ENCODE measurements at places on chromosomes 11 and 22. TPM values are rescaled to one million over a fixed set of nuclear protein-coding genes. Genes with fewer than 3 reads are reported as not detected.
A peak's percentile ranks its signal among the peaks of the same experiment; 100 is the strongest.

DNA sequence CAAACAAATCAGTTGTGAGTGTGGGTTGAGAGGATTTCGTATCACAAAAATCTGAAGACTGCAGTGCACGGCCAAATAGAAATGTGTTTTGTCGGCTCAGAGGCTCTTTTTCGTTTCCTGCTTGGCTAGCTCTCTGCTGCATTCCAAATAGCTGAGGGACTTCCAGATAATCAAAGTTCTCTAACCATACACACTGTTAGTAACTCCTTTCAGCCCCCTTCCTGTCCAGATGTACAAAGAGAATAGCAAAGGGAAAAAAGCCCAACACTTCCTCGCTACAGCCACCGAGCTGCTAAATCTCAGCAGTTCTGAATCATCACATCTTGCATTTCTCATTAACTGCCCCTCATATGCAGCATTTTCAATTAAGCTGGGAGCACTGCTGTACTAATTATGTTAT, 203.1 kb downstream of the TENM4 start:
- H3K4me3 ChIP-seq: no peak overlapping the region
- H3K27ac ChIP-seq: no peak overlapping the region
- H3K36me3 ChIP-seq: no peaks in the 10 kb centered on the region
- DNase-seq: no peak
- no peaks in the 10 kb centered on the region for H3K27me3 ChIP-seq

The AGBL2 gene
- total RNA-seq: 1.7 TPM

The ROBO3 gene
- total RNA-seq: 49.5 TPM

The SC5D gene
- 25.6 TPM for total RNA-seq

The POU2AF1 gene
- total RNA-seq: 5.0 TPM

The TBX1 gene
- not detected for total RNA-seq

- H3K36me3 ChIP-seq: no peaks in the 10 kb centered on the region
- H3K4me3 ChIP-seq: no peak overlapping the region
- no peak overlapping the region for H3K27ac ChIP-seq
These were observed 449.6 kb downstream of the MIAT start for GRCh38 chr22:27106985-27107384.

GRCh38 chr11:96322775-96323641, 20.0 kb downstream of the MAML2 start:
- DNase-seq: no peak
- no peak overlapping the region for H3K4me3 ChIP-seq
- peaks cover 3% of the 10 kb centered on the region for H3K4me1 ChIP-seq
- no peak overlapping the region for H3K27ac ChIP-seq
- no peaks in the 10 kb centered on the region for H3K27me3 ChIP-seq
- no peaks in the 10 kb centered on the region for H3K36me3 ChIP-seq

The NAA40 gene
- 52.8 TPM for total RNA-seq

DNA sequence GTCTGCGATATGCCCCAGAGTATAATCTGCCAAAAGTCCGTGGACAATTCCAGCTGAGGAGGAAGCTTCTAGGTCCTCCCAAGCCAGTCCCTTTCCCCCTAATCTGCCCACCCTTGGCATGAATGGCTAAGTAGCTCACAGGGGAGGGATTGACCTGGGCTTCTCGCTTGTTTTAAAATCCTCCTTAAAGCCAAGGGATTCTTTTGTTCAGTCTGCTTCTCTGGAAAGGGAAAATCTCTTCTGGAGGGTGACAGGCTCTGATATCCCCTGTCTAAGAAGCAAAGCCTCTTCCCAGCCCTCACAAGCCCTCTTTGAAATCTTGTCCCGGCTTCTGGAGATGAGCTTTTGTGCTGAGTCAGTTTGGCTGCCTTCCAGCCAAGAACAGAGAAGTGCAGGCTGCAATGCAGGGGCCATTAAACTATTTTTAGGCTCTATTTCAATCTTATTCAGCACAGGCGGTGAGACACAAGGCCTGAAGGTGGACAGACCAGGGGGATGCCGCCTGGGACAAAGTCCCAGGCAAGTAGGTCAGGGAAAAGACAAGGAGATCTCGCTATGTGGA, 23.9 kb downstream of the NEFH start:
- no peak overlapping the region for H3K4me3 ChIP-seq
- peak; percentile 59 for DNase-seq
- H3K36me3 ChIP-seq: peaks cover 35% of the 10 kb centered on the region
- H3K27me3 ChIP-seq: no peaks in the 10 kb centered on the region
- H3K4me1 ChIP-seq: no peaks in the 10 kb centered on the region
- no peak overlapping the region for H3K27ac ChIP-seq

- no peaks in the 10 kb centered on the region for H3K27me3 ChIP-seq
- H3K27ac ChIP-seq: no peak overlapping the region
- H3K4me3 ChIP-seq: no peak overlapping the region
- H3K36me3 ChIP-seq: no peaks in the 10 kb centered on the region
These were observed 51.5 kb upstream of the FGF3 start for GRCh38 chr11:69870766-69871165.

DNA sequence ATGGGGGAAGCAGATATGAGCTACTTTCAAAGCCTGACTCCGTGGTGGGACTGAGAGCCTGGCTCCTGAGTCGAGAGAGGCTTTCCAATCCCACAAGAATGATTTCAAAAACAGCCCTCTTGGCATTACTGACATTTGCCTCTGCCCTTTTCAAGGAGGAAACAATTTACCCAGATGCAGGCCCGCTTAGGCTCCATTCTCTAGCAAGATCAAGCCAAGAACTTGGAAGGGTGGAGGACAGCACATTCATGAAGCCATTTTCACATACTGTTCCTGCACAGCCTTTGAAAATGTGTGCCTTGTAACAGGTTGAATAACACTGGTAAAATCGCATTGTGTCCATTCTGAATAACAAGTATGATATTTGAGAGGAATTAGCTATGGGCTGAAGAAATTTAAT, 58.2 kb upstream of the EED start:
- DNase-seq: no peak
- H3K27ac ChIP-seq: no peak overlapping the region
- H3K4me1 ChIP-seq: no peaks in the 10 kb centered on the region
- H3K36me3 ChIP-seq: no peaks in the 10 kb centered on the region
- H3K27me3 ChIP-seq: no peaks in the 10 kb centered on the region
- no peak overlapping the region for H3K4me3 ChIP-seq

DNA sequence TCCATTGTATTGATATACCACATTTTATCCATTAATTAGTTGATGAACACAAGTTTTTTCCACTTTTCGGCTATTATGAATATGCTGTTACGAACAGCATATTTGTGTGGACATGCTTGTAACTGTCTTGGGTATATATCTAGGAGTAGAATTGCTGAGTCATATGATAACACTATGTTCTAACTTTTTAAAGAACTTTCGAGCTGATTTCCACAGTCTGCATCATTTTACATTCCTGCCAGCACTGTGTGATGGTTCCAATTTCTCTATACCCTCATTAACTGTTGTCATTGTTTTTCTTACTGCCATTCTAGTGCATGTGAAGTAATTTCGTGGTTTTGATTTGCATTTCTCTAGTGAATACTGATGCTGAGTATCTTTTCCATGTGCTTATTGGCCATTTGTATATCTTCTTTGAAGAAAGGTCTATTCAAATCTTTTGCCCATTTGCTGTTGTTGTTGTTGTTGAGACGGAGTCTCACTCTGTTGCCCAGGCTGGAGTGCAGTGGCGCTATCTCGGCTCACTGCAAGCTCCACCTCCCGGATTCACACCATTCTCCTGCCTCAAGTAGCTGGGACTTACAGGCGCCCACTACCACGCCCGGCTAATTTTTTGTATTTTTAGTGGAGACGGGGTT, 7.4 kb upstream of the RCE1 start:
- no peak for DNase-seq
- no peak overlapping the region for H3K4me3 ChIP-seq

DNA sequence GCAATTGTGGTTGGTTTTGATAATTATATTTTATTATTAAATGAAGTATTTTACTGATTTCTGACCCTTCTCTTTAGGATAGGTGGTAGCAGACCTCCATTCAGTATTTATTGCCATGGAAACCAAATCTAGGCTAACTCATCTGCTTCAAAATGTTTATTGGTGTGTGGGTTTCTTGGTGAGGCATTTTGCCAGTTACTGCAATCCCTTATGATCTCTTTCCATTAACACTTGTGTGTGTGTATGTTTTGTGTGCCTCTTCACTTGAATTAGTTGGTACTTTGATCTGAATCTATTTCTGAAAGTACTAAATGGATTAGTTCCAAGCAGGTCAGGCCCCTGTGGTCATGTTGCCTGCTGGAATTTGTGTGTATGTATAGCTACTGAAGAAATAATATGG, 184.4 kb upstream of the C11orf87 start:
- H3K27me3 ChIP-seq: no peaks in the 10 kb centered on the region
- H3K27ac ChIP-seq: no peak overlapping the region
- no peak overlapping the region for H3K4me3 ChIP-seq
- DNase-seq: no peak

GRCh38 chr11:43925932-43926505, 16.4 kb upstream of the C11orf96 start:
- no peaks in the 10 kb centered on the region for H3K36me3 ChIP-seq
- H3K27me3 ChIP-seq: no peaks in the 10 kb centered on the region
- no peak overlapping the region for H3K4me3 ChIP-seq
- peak overlapping the region; percentile 85 for H3K27ac ChIP-seq
- no peaks in the 10 kb centered on the region for H3K4me1 ChIP-seq
- no peak for DNase-seq

The ATG16L2 gene
- total RNA-seq: 226 TPM

DNA sequence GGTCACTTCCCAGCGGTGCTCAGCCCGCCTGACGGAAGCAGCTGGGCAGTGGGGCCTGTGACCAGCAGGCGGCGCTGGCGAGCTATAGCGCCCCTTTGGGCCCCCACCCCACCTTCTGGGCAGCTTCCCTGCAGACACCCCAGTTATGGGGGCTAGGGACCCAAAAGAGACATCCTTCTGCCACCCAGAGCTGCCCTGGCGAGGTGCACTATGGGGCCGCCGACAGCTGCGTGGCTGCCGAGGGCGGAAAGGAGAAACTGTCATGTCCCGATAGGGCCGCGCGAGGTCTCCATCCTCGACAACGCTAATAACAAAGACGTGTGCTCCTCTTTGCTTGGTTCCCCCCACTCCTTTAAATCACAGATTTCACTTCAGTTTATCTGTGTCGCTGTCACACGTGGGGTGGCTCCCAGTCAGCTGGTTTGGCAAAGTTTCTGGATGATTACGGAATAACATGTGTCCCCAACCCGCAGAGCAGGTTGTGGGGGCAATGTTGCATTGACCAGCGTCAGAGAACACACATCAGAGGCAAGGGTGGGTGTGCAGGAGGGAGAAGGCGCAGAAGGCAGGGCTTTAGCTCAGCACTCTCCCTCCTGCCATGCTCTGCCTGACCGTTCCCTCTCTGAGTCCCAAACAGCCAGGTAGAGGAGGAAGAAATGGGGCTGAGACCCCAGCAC, 673 bp upstream of the MYO7A start:
- DNase-seq: peak; percentile 33
- peak overlapping the region; percentile 54 for H3K4me3 ChIP-seq
- H3K27ac ChIP-seq: no peak overlapping the region
- no peaks in the 10 kb centered on the region for H3K4me1 ChIP-seq

The TRIM48 gene
- total RNA-seq: not detected

GRCh38 chr11:34348919-34349318, 8.9 kb downstream of the ABTB2 start:
- H3K27me3 ChIP-seq: no peaks in the 10 kb centered on the region
- no peak overlapping the region for H3K4me3 ChIP-seq
- H3K36me3 ChIP-seq: no peaks in the 10 kb centered on the region
- H3K4me1 ChIP-seq: peaks cover 6% of the 10 kb centered on the region
- no peak overlapping the region for H3K27ac ChIP-seq

- H3K36me3 ChIP-seq: no peaks in the 10 kb centered on the region
- H3K4me3 ChIP-seq: no peak overlapping the region
- no peaks in the 10 kb centered on the region for H3K4me1 ChIP-seq
- H3K27ac ChIP-seq: no peak overlapping the region
- no peaks in the 10 kb centered on the region for H3K27me3 ChIP-seq
These were observed 48.5 kb downstream of the WT1 start for GRCh38 chr11:32386770-32387377.

DNA sequence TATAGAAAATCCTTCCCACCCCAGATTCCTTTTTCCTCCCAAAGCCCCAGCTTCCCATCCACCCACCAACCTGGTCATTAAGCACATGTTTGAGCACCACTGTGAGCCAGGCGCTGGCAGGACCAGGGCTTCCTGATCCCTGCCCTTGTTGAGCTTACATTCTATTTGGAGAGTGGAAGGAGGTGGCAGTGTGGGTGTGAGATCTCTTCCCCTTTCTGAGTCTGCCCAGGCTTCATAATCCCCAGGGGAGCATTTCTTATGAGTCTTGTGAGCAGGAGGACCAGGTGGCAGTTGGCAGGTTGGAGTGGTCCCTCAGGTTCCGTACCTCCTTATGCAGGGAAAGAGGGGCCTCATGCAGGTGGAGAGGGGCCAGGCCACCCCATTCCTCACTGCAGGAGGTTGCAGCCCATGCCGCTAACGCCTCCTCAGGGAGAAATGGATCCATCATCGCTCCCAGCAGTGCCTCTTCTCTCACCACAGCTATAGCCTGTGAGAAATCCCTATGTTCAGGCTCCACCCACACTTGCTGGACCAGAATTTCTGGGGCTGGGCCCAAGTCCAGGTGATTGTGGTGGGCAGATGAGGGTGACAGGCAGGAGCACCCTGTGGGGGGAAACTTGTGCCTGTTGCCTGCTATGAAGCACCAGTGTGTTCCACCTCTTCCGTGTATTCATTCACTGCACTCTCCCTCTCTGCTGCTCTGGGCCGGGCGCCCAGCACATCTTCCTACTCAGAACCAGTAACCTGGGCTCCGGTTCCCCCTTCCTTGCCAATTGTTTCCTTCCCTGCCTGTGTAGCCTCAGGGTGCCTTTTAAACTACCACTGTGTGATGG, 23.5 kb downstream of the UBE2L3 start:
- H3K27ac ChIP-seq: no peak overlapping the region
- H3K36me3 ChIP-seq: no peaks in the 10 kb centered on the region
- peaks cover 23% of the 10 kb centered on the region for H3K4me1 ChIP-seq

- no peaks in the 10 kb centered on the region for H3K4me1 ChIP-seq
- no peak for DNase-seq
- no peak overlapping the region for H3K27ac ChIP-seq
- no peaks in the 10 kb centered on the region for H3K27me3 ChIP-seq
- H3K4me3 ChIP-seq: no peak overlapping the region
These were observed 32.8 kb downstream of the PARVG start for GRCh38 chr22:44213489-44214043.

The OR56A1 gene
- not detected for total RNA-seq

- no peak overlapping the region for H3K27ac ChIP-seq
- no peak for DNase-seq
These were observed 8.3 kb downstream of the TRIM29 start for GRCh38 chr11:120129570-120129969.

- H3K4me1 ChIP-seq: no peaks in the 10 kb centered on the region
- no peaks in the 10 kb centered on the region for H3K36me3 ChIP-seq
- no peak within 1 kb of the TSS for H3K4me3 ChIP-seq
- DNase-seq: no peak
- no peaks in the 10 kb centered on the region for H3K27me3 ChIP-seq
These were observed at the start of gene MRGPRE for GRCh38 chr11:3231851-3232744. MRGPRE (minus strand) TSS chr11:3232417; CDS start chr11:3228799, 3,618 bp downstream.

The PDE2A gene
- 43.9 TPM for total RNA-seq

The OR51B2 gene
- not detected for total RNA-seq

GRCh38 chr11:121864660-121865059, 251.4 kb downstream of the BLID start:
- no peak for DNase-seq
- no peaks in the 10 kb centered on the region for H3K36me3 ChIP-seq
- H3K4me3 ChIP-seq: no peak overlapping the region

GRCh38 chr11:45692808-45693453, 27.5 kb upstream of the CHST1 start:
- H3K4me3 ChIP-seq: no peak overlapping the region
- H3K27me3 ChIP-seq: no peaks in the 10 kb centered on the region
- H3K36me3 ChIP-seq: no peaks in the 10 kb centered on the region
- H3K4me1 ChIP-seq: no peaks in the 10 kb centered on the region

All from Peyer's patch (tissue), 4 donors.